ENCODE measurements at places on chromosomes 3 and 15.

DNA sequence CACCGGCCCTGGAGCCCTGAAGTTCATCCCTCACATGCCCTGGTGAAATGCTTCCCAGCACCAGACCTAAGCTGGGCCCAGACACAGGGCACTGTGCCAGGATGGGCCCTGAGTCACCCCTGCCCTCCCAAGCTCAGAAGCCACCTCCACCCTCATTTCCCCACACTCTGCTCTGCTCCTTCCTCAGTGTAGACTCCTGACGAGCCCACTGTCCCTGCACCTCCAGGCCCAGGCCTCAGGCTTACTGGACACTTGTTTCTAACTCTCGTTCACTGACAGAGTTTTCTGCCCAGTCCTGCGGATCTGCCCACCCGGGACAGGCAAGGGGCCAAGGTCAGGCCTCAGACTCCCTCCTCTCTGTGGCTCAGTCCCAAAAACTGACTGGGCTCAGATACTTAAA, 112.6 kb upstream of the RNF7 start:
- DNase-seq, result no peak

GRCh38 chr15:79378394-79379109, 53.6 kb upstream of the MINAR1 start:
- no peak for DNase-seq

- DNase-seq, result no peak
Measured at GRCh38 chr15:60340207-60340921, 57.4 kb downstream of the ANXA2 start.

DNA sequence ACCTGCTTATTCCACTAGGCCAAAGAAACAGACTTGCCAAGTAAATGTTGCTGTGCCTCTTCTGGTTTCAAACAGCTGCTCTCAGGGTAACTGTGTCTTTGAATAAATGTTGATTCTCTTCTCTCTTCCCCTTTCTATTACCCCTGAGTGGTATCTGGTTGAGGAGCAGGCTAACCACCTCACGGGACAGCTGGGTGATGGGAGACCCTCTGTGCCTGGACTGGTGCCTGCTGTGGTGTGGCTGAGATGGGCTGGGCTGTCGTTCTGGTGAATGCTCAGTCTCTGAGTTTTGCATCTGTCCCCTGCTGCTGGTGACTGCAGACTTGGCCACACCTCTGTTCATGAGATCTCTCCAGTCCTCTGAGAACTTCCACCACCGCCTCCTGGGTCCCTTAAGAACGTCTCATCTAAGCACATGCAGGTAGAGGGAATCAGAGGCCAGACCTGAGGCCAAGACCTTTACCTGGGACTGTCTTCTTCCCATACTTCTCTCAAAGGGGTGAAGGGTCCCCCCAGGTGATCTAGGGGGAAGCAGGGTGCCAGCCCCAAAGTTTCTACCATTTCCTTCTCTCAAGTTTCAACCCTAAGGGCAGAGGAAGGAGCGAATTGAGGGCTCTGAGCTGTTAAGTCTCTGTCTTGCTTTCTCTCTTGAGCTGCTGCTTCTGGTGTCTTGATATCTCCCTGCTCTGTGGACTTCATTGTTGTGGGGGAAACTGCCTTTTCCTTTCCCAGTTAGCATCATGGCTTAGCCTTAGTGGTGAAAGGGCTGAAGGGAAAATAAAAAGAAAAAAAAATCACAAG, 252.9 kb downstream of the EBLN2 start:
- DNase-seq, result no peak

- no peak for DNase-seq
Measured at GRCh38 chr3:126938520-126939337, 44.2 kb upstream of the PLXNA1 start.

- DNase-seq, result no peak
Measured at GRCh38 chr3:29822071-29822470, 541.2 kb downstream of the RBMS3 start.

DNA sequence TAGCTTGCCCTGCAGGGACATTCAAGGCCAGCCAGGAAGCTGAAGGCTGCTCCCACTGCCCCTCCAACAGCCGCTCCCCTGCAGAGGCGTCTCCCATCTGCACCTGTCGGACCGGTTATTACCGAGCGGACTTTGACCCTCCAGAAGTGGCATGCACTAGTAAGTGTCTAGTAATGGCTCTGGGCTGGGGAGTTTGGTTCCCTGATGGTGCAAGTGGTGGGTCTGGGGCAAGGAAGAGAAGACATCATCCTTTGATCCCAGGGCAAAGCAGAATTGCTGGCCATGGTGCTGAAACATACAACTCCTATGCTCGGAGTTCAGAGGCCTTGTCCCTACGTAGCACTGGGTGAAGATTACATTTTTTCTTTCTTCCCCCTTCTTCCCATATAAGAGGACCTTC, 311.4 kb downstream of the EPHB1 start:
- DNase-seq, result no peak

DNA sequence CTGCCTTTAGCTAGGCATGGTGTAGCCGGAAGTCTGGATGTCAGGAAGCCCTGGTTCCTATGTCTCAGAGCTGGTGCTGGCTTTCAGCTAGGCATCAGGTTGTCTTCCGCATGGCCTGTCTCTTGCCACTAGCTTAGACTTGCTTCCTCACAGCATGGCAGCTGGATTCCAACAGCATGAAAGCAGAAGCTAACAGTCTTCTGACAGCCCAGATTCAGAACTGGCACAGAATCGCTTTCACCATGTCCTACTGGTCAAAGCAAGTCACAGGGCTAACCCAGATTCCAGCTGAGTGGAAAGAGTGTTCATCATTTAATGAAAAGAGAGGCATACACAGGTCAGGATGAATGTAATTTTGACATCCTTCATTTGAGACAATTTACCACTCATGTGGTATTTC, 1050.5 kb downstream of the ROBO2 start:
- DNase-seq, result no peak

- no peak for DNase-seq
Measured at GRCh38 chr3:174216946-174217718, 642.0 kb upstream of the NAALADL2 start.

GRCh38 chr3:153596401-153596800, 434.4 kb downstream of the RAP2B start:
- no peak for DNase-seq

- no peak for DNase-seq
Measured at GRCh38 chr15:35481992-35482391, 64.0 kb downstream of the DPH6 start.

GRCh38 chr15:69127306-69127705, 33.1 kb upstream of the GLCE start:
- no peak for DNase-seq

- no peak for DNase-seq
Measured at GRCh38 chr15:78049691-78050440, 27.6 kb downstream of the TBC1D2B start.

DNA sequence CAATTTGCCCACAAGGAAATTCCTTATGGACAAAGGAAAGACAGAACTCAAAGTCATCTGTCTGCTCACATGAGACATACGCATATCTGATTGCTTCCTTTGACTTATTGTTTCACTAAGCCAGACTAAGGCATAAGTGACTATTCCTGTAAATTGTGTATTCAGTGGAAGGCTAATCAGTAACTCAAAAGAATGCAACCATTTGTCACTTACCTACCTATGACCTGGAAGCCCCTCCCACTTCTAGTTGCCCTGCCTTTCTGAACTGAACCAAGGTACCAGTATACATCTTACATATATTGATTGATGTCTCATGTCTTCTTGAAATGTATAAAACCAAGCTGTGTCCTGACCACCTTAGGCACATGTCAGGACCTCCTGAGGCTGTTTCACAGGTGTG, 53.5 kb upstream of the PROK2 start:
- no peak for DNase-seq

DNA sequence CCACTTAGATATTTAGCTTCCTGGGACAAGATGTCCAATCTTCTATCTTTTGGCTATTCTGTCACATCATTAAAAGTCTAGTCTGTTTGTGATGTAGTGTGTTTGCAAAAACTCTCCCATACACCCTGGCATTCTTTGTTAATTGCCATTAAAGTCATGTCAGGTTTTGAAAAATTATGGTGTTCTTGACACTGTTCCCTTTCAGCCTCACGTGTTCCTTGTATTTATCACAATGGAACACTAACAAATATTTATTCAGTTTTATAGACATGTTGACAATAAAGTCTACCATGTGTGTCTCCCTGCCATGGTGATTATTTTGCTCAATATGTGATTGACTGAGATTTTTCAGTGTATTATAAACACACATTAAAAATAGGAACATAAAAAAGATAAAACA, 9.4 kb upstream of the CACNA1D start:
- DNase-seq, result no peak

DNA sequence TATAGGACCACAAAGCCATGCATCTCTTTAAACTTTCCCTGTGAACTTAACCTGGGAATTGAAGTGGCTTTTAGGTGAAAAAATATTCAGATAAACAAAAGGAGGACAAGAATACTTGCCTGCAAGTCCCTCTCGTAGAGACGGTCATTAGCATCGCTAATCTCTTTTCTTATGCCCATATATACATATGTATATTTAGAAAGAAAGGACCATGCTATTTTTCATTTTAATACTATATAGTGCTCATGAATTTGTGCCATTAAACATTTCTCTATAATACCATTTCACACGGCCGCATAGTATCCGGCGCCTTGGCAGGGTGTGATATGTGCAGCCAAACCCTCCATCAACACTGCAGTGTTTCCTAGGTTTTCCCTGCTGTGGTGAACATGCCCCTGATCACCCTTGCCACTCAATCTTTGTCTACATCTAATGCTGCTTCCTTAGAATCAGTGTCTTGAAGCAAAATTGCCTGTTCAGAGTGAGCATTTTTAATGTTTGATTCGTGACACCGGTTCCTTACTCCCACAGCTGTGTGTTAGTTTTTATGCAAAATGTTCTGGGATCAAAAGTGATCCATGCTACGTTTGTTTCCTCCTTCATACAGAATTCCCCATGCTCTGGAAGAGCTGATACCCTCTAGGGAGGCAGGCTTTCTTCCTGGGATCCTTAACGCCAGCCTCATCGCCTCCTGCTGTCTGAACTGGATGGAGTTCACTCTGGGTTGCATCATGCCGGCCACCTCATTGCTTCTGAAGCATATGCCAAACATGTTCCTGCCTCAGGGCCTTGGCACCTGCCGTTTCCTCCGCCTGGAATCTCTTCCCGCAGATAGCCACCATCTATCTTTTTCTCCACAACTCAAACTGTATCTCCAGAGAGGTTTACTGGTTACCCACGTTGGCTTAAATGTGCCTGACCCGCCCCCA, 118.1 kb downstream of the FBLN2 start:
- no peak for DNase-seq

DNA sequence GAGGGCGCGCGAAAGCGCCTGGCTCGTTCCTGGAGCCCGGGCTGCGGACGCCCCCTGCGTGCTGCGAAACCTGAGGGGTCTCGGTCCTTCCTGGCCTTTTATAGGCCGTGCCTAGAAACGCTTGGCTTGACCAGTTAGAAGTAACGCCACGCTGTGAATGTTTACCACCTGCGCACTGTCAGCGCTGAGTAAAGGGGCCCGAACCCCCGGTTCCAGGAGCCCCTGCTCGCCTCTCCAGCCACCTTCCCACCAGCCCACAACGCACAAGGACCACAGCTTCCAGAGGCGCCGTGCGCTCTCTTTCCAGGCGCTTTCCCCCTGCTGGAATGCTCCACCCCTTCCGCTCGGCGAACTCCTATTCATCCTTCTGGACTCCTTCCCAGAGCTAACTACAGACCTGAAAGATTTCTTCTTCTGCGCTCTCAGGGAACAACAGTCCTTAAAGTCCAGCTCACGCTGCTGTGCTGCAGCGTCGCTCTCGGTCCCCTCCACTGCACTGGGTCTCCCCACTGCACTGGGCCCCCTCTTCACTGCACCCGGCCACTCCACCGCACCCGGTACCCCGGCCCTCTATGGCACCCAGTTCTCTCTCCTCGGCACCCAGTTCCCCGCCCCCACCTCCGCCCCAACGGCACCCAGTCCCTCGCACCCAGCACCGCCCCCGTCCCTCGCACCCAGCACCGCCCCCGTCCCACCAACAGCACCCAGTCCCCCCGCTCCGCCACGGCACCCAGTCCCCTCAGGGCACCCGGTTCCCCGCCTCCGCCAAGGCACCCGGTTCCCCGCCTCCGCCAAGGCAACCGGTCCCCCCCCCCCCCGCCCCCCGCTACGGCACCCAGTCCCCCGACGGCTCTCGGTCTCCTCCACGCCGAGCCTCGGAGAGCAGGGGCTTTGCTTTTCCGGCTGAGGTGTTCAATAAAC, 69.8 kb downstream of the SQOR start:
- no peak for DNase-seq

- DNase-seq, result no peak
Measured at GRCh38 chr3:4584456-4585249, 91.5 kb downstream of the ITPR1 start.

DNA sequence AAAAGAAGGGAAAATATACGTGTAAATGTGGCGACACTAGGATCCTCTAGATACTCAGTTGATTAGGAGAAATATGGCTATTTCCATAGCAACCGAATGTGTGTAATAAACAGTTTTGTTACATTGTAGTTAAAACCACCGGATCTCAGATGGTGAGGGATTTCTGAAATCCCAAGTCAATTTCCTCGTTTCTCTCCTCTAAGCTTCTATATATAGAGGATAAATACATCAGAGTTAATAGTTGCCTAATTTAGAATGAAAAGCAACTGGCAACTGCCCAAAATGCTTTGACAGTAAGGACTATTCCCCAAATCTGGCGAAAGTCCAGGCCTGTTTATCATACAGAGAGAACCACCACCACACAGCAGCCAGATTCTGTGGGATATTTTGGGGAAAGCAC, 112.6 kb downstream of the GABRB3 start:
- no peak for DNase-seq

GRCh38 chr3:133512416-133513089, 60.9 kb upstream of the CDV3 start:
- no peak for DNase-seq

DNA sequence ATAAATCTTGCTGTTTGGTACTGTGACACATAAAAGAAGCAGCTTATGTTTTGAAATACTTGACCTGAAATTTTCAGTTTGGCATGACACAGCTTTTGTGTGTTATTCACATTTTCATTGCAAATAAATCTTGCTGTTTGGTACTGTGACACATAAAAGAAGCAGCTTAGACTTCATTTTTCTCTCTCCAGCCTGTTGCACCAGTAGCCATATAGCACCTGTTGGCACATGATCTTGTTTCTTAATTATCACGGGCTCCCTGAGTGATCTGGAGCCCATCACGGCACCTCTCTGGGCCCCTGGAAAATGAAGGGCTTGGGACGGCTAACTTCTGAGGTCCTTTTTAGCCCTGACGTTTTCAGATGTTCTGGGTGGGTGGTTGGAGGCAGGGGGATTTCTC, 77.4 kb upstream of the SLCO3A1 start:
- DNase-seq, result no peak

- DNase-seq, result no peak
Measured at GRCh38 chr3:61983479-61983878, 389.9 kb downstream of the FEZF2 start.

- DNase-seq, result no peak
Measured at GRCh38 chr15:43251871-43252250, 14.9 kb downstream of the TGM5 start.

- DNase-seq, result no peak
Measured at GRCh38 chr3:71657831-71658530, 67.2 kb downstream of the EIF4E3 start.

- DNase-seq, result no peak
Measured at GRCh38 chr15:29736744-29737020, 85.6 kb downstream of the TJP1 start.

GRCh38 chr3:83813176-83813575, 1145.6 kb upstream of the CADM2 start:
- DNase-seq, result no peak

DNA sequence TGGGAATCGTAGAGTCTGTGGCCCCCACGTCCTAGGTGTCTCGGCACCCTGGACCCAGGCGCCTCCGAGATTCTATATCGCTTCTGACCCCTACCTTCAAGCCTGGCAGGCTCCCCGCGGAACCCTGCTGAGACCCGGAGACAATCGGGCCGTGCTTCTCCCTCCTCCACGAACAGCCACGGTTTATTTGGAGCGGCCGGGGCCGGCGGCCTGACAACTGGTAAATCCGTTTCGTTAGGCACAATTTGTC, 1.4 kb downstream of the GATA2 start:
- no peak for DNase-seq

All from NCI-H187 (cell line).